Right forelimb (tissue), 1 donor: ENCODE measurements at places on chromosomes 11 and 22.

DNA sequence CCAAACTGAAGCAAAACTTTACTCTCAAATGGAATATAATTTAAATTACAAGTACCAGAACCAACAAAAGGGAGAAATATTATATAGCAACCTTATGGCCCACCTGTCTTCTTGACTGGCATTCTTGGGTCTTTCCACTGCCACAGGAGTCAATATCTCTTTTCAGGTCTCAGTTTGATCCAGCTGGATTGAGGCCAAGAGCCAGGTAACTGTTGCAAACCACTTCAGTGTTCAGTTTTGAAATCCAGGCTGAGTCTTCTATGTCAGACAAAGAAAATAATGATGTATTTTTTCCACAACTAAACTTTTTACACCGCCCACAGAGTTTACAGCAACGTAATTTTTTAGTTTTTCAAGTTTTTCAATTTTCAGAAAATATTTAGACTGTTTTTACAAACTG is 648 bp downstream of the DLG2 start:
- no peak for DNase-seq

DNA sequence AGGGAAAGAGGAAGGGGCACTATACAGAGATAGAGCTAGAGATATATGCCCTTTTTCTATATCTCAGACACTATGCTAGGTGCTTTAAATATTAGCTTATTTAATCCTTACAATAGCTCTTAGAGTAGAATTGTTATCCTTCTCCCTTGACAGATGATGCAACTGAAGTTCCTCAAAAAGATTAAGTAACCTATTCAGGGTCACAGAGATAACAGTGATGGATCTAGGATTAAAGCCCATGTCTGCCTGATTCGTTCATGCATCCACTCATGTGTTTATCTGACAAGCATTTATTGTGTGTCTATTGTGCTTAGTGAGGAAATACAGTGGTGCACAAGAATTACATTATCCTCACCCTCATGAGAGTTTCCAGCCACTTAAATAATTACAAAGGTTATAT is 8.7 kb downstream of the CCDC83 start:
- no peak for DNase-seq

DNA sequence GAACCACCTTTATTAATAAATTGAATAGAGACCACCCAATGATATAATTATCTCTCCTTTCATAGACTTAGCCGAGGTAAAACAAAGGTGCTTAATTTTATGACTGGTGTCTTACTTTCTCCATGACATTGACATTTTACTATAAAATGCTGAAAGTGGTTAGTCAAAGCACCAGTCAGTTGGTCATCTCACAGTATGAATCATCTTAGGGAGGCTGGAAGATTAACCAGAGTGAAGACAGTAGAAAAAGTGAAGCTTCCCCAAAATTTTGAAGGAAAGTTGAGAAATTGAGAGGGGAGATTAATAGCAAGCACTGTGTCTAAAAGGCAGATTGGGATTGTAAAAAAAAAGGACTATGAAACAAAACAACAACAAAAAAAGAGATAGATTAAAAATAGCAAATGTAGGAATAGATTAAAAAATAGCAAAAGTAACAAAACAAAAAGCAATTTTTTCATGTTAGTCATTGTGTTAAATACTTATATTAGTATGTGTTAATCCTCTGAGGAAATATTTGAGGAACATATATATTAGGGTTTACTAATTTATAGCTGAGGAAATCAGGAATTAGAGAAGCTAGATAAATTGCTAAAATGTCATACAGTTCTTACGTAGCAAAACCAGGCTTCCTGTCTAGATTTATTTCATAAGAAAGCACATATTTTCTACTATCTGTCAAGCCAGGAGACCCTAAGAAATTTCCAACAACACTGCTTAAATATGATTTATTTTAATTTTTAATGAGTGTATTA is 557.3 kb upstream of the ANO5 start:
- DNase-seq: no peak

- no peak for DNase-seq
Observed at GRCh38 chr11:100789500-100789899, 102.4 kb downstream of the ARHGAP42 start.

GRCh38 chr11:10858439-10859325 is 829 bp upstream of the ZBED5 start:
- peak; percentile 89 for DNase-seq

DNA sequence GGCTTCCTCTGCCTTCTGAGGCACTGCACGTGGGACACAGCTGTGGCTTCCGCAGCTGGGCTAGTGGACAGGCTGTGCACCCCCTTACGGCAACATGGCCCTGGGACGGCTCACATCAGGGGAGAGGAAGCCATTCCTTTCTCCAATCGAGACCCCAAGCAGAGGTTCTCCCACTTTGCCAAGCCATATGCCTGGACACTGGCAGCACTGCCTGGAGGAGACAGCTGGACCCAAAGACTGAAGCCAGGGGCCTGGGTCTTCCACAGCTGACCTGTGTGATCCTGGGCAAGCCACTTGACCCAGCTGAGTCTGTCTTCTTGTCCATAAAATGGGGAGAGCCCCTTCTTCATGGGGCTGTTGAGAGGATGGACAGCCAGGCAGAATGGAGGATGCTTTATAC is 65.4 kb downstream of the SHISAL1 start:
- no peak for DNase-seq

DNA sequence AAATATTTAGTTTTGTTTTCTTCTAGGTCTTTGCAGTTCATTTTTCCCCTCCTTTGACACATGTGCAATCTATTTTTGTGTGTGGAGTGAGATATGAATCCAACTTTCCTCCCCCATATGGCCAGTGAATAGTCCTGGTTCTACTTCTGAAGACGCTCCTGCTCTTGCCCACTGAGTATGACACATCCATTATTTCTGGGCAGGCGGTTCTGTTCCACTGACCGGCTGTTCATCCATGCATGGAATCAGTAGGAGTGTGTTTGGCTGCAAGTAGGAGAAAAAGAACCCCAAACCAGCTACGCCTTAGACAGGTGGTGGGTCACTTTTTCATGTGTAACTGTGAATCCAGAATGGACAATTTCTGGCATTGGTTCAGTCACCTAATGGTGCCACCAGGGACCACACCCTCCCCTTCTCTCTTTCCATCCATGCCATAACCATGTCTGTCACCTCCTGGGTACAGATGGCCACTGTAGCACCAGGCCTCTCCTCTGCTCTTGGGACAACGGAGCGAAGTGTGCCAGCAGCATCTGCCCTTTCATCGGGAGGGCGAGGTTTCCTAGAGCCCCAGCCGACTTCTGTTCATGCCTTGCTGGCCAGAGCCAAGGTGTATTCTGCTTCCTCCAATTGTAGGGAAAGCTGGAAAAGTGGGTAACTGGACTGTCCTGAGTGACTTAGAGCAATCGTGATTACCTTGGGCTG is 67.4 kb upstream of the SLC22A12 start:
- DNase-seq: no peak

- DNase-seq: no peak
Observed at GRCh38 chr11:48043111-48043990, 63.0 kb downstream of the PTPRJ start.

GRCh38 chr11:1717745-1718144 is 20.8 kb downstream of the KRTAP5-6 start:
- no peak for DNase-seq

DNA sequence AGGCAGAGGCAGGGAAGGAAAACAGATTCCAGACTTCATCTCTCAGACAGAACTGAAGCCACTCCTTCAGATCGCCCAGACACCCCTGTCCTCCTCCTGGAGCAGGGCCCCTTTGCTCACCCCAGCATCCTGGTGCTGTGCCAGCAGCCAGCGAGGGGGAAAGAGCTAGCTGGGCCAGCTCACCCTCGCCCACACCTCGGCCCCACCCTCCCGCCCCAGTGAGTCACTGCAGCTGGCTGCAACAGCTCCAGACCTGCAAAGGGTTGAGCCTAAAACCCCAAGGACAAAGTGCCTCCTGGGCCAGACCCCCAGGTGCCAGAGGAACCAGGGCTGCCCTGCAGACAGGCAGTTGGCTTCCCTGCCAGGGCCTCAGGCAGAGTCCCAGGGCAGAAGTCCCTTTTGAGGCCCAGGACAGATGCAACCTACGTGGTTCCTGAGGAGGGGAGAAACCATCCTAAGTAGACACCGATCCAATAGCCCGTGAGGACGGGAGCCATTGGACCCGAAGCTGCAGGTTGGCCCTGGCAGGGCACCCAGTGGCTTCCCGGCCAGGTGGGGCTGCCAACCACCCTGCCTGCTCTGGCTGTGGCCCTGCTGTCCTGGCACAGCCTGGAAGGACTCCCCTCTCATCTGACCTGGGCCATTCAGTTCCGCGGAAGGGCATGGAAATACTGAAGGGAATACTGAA is 7.2 kb downstream of the AHNAK start:
- peak; percentile 79 for DNase-seq

- DNase-seq: no peak
Observed at GRCh38 chr22:44220727-44221680, 40.3 kb downstream of the PARVG start.

DNA sequence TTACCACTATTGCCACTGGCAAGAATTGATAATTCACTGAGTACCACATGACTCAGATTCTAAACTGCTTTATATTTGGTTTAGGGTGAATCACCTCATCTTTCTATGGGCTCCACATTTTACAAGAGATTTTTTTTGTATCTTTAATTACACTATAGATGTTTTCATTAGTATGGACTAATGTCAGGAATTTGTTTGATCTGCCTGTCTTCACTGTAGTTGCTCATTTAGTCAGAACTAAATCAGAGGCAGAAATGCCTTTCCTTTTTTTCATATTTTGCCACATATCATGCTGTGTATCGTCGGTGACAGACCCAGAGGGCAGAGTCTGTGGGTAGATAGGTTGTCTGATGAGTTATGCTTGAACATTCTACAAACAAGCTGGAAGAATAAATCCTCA is 524.1 kb downstream of the METTL15 start:
- no peak for DNase-seq

GRCh38 chr11:115712296-115712695 is 208.1 kb upstream of the CADM1 start:
- DNase-seq: no peak

GRCh38 chr11:11027288-11027687 is 169.4 kb upstream of the ZBED5 start:
- no peak for DNase-seq

GRCh38 chr11:11142430-11142829 is 210.6 kb downstream of the CSNK2A3 start:
- no peak for DNase-seq

- no peak for DNase-seq
Observed at GRCh38 chr22:22022947-22023534, 40.5 kb upstream of the TOP3B start.

GRCh38 chr22:22060200-22061084 is 77.9 kb upstream of the TOP3B start:
- DNase-seq: peak; percentile 53

GRCh38 chr11:56887940-56888339 is 100.8 kb upstream of the OR5AK2 start:
- no peak for DNase-seq
